Posterior cingulate gyrus (tissue), 11 donors: ENCODE measurements at places on chromosomes 2 and 18.
A peak's percentile ranks its signal among the peaks of the same experiment; 100 is the strongest.

DNA sequence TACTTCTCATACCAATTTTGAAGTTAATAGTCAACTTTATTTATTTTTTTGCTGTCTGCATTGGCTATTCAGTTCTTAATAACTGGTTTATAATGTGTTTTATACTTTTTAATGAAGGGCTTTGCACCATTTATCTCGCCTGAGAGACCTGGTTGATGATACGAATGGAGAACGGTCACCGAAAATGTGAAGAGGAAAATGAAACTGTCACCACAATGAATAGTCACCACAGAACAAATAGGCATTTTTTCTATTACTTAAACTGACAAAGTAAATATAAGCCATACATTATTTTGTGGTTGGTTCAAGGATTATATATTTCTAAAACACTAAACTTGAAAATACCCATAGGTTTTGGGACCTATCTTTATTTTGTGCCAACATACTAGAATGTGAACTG is 20.4 kb downstream of the C18orf54 start:
- no peak for DNase-seq

- no peak for DNase-seq
Measured at GRCh38 chr2:164717000-164717803, 95.9 kb upstream of the GRB14 start.

GRCh38 chr2:120283649-120284048 is 31.0 kb downstream of the RALB start:
- no peak for DNase-seq

- DNase-seq, result no peak
Measured at GRCh38 chr2:214310319-214310718, 100.5 kb upstream of the VWC2L start.

GRCh38 chr2:122530814-122531213 is 775.4 kb downstream of the TSN start:
- DNase-seq, result no peak

- no peak for DNase-seq
Measured at GRCh38 chr18:35479911-35480586, 17.7 kb downstream of the INO80C start.

GRCh38 chr2:167258712-167259111 is 370.4 kb downstream of the XIRP2 start:
- no peak for DNase-seq

GRCh38 chr2:60351321-60351720 is 202.1 kb downstream of the BCL11A start:
- no peak for DNase-seq

- no peak for DNase-seq
Measured at GRCh38 chr18:50961974-50962373, 5.9 kb upstream of the ELAC1 start.

- no peak for DNase-seq
Measured at GRCh38 chr2:29284671-29285070, 169.5 kb downstream of the CLIP4 start.

DNA sequence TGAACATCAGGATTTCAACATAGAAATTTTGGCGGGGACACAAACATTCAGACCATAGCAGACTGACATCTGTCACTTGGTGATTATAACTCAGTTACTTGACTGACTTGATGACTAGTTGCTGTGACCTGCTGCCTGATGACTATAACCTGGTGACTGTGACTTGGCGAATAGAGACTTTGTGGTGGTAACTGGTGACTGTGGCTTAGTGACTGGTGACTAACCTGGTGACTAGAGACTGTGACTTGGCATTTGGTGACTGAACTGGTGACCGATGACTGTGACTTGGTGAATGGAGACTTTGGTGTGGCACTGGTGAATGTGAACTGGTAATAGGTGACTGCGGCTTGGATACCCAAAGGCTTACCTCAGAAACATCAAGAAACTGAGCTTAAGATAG is 563.1 kb upstream of the FAM98A start:
- no peak for DNase-seq

DNA sequence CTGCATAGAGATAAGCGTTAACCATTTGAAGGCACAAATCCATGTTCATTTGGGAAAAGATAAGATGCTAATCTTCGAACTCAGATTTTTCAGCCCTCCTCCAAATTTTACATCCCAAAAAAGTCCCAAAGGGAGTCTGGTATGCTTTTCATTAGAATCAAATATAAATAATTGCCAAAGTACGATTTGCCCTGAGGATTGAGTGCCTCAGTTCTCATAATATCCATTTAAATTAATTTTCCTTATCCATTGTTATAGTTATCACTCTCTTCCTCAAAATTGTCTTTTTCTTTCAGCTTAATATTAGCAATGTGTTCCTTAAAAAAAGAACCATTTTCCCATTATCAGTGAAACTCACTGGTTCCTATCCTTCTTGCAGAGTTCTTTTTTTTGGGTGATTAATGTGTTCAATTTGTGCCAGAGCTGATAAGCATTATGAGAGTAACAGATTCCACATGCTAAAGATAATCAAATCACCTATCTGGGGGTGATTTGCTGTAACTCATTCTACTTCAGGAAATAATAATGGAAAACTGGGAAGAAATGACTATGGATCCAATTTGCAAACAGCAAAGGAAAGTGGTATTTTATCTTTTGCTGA is 686 bp downstream of the HNMT start:
- no peak for DNase-seq

- DNase-seq, result no peak
Measured at GRCh38 chr2:217250013-217250524, 390.2 kb upstream of the TNP1 start.

DNA sequence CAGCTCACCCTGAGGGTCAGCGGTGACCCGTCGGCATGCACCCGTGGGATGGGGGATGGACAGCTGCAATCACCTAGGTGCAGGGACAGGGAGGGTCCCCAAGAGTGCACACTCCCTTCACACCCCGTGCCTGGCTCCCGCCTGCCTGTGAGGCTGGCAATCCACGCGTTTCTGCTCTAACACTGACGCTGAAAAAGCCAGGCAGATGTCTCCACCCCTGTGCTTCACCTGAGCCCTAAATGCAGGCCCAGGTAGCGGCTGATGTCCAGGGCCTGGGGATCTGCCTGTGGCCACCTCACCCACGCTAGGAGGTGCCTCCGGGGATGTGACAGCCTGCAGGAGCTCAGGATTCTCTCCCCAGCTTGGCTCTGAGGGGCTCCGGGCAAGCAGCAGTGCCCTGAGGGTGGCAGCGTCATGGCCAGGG is 212.0 kb upstream of the SALL3 start:
- no peak for DNase-seq

- DNase-seq, result no peak
Measured at GRCh38 chr2:49186050-49186648, 31.8 kb upstream of the FSHR start.

DNA sequence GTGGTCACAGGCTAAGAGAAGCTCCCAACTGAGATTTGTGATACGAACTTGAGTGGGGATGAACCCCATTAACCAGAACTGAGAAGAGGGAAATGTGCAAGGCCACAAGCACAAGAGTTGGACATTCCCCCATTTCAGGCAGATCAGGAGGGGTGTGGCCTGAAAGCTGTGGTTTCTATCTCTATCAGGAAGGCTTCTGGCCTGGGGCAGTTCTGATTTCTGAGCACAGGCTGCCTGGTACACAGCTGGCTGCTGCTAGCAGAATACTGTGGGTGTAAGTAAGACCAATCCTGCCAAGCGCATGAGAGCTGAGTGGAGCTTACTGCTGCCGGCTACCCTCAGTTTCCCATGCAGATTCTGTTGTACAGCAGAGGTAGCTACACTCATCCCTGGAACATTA is 484.6 kb downstream of the SATB2 start:
- no peak for DNase-seq

- no peak for DNase-seq
Measured at GRCh38 chr2:215531284-215531683, 95.4 kb upstream of the FN1 start.

GRCh38 chr2:204625135-204625534 is 79.9 kb downstream of the PARD3B start:
- peak; percentile 19 for DNase-seq

DNA sequence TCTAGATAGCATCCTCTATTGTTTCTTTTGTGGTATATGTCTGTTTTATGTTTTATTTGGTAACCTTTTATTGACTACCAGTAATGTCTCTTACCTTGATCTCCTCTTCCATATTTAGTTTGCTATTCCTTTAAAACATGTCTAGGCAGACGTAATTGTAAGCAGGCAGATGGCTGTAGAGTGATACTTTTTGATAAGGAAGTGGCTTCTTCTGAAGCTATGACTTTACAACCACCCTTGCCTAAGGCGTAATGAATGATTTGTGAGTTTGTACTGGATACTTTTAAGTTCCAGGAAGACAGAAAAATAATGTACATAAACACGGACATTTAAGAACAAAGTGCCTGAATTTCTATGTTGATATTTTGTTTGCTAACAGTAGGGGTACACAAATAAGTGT is 85.6 kb downstream of the ZNF804A start:
- no peak for DNase-seq

DNA sequence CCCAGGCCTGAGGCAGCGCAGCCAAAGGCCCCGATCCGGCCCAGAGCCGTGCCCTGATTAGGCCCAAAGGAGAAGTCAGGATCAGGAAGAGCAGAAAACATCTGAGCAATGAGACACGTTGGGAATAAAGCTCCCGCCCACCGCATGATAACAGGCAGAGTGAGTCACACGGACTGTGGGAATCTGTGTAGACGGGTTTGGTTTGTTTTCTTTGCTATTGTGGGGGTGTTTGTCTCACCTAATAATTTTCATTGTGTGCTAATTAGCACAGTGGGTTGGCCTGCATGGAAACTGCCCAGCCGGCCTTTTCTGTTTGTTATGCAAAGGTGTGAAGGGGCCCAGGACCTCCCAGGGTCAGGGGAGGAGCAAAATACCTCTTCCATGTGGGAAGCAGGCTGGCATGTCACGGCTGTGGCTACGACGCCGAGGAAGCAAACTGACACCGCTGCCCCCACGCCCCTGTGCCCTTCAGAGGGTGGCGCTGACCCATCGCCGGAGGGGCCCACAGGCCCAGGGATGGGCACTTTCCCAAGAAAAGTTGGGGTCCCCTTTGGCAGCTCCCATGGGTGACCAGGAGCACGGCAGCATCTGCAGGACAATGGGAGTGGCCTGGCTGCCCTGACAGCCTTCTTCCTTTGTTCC is 68.4 kb upstream of the CTDP1 start:
- DNase-seq, result no peak

DNA sequence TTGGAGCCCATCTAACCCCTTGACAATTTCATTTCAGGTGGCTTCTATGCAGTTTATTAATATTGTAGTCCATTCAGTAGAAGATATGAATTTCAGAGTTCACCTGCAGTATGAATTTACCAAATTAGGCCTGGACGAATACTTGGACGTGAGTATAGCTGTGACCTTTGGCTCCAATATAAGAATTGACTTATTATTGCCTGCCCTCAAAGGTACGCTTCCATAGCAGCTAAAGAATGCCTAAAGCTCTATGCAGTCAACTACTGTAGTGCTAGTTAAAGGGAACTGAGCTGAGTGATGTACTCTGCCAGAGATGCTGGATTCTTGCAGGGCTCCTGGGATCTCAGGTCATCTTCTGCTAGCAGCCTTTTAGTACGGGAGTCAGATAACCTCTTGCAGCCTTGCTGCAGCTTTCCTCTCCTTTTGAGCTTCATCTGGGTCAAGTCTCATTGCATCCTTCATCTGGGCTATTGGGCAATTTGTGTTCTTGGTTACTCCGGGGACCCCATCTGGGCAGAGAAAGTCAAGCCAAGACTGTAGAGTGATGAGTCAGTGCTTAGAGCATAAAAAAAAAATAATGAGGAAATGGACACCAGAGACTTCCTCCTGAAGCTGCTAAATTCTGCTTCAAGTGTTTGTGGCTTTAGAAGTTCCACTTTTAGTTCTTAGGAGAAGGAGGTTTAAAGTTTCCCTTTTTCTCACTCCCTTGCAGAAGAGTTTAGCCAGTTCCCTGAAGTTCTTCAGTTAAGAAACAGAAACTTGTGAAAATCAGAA is 105.6 kb downstream of the PRPF40A start:
- DNase-seq, result no peak

GRCh38 chr2:10865841-10866240 is 45.9 kb upstream of the KCNF1 start:
- DNase-seq, result no peak

DNA sequence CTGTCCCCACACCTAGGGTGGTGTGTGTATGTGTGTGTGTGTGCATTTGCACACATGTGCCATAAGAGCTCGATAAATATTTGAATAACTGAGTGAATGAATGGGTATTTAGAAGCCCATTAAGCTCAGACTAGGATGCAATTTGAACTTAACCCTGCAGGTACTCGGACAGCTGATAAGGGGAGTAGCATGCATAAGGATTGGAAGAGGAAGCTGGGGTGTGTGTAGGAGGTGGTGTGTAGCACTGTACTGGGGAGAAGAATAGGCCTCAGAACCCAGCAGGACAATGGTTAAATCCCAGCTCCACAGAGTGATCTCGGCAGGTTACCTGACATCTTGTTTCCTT is 1.8 kb upstream of the KCNF1 start:
- no peak for DNase-seq

- peak; percentile 48 for DNase-seq
Measured at GRCh38 chr2:21118302-21118920, 5.4 kb upstream of the TDRD15 start.

DNA sequence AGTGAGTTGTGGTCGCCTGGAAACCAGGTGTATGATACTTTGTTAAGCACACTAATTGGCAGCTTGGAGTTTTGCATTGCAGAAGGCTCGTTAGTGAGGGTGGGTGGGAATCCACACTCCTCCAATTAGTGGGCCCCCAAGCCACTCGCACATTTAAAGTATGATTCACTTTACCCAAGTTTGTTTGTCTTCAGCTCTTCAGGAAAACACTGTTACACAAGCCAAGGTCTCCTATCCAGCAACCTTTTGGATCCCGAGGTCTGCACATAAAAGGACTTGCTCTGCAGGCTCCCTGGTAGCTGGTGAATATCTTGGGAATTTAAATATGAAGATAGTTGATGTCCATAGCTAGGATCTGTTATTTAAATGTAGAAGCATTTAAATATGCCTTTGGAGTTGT is 66.1 kb downstream of the NPAS2 start:
- no peak for DNase-seq
